ENCODE measurements at places on chromosomes 1 and 21.

- DNase-seq, result no peak
Measured at GRCh38 chr1:164051782-164052181, 507.2 kb upstream of the PBX1 start.

GRCh38 chr1:244012202-244012601 lies 38.9 kb upstream of the ZBTB18 start:
- no peak for DNase-seq

DNA sequence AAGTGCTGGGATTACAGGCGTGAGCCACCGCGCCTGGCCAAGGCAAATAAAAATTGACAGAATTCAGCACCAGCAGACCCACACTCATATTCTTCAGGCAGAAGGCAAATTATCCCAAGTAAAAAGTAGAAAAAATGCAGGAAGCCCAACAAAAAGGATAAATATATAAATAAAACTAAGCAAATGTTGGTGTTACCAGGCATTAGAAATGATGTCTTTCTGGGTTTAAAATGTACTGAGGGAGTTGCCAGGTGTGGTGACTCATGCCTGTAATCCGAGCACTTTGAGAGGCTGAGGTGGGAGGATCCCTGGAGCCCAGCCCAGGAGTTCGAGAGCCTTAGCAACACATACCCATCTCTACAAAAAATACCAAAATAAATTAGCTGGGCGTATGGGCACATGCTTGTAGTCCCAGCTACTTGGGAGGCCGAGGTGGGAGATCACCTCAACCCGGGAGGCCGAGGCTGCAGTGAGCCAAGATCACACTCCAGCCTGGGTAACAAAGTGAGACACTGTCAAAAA lies 6.3 kb downstream of the INTS11 start:
- DNase-seq, result no peak

DNA sequence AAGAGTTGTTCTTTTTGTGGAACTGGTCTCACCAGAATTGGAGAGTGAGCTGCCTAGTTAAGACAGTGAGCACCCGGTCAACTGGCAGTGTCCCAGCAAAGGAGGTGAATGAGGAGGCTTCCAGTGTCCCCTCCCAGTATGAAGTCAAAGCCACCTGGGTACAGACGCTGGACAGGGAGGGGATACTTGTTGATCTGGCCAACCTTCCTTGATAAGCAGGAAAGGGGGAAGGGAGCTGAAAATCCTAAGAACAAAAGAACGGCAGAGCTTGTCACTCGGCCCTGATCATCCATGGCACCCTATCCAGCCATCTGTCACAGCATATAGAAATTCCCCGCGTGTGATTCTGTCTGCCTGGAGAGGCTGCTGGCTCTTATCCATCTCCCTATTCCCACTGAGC lies 91.5 kb downstream of the SSBP3 start:
- no peak for DNase-seq

DNA sequence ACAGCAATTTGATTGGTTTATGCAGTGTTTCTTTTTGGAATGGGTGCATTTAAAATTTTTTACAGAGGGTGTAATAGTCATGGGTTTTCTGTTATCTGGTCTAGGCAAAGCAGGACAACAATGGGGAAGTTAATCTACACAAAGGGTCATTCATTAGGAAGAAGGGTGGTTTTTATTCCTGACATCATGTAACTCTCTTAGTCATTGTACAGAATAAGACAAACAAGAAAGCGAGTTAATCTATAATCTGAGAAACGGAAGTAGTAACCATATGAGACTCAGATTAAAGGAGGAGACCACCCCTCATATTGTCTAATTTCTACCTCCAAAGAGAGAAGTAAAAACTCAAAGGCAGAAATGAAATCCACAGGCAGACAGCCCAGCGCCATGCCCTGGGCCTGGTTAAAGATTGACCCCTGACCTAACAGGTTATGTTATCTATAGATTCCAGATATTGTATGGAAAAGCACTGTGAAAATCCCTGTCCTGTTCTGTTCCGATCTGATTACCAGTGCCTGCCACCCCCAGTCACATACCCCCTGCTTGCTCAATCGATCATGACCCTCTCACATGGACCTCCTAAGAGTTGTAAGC lies 10.5 kb upstream of the IFI6 start:
- DNase-seq, result no peak

DNA sequence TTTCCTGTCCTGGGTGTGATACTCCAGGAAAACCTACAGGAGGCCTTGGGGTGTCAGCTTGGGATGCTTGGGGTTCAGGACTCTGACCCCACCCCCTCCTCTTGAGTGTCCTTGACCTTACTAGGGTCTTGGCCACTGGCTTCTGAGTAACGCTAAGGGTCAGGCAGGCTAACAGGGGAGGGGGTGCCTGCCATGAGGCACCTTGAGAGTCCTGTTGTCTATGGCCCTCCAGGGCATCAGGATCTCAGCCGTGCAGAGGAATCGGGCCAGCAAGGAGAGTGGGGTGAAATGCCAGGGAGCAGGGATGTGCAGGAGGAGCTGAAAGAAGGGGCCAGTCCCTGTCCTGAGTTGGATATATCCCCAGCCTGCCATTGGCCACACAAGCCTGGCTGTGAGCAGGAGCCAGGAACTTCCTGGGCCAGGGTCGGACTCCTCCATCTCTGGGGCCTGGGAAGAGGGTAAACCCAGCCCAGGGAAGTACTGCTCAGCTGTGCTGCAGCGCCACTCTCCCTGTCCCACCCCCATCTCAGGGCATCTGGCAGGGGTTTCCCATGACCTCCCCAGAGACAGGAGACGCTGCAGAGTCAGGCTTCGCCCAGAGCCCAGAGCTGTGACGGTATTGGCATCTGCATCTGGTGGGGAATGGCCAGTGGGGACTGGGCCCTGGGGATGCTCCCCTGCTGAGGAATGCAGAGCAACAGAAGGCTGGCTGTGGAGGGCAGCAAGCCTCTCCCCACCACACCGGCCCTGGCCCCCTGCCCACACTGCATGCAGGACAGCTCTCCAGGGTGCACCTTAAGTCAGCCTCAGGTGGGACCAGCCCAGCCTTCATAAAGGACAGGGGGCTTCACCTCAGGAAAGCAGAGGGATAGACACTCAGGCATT lies 6.3 kb downstream of the KIF21B start:
- no peak for DNase-seq
